ENCODE measurements at places on chromosomes 7 and 10. TPM values are rescaled to one million over a fixed set of nuclear protein-coding genes. Genes with fewer than 3 reads are reported as not detected.

Gene MEST
- 259 TPM for total RNA-seq

Gene UNCX
- not detected for total RNA-seq

Gene CDC14C
- not detected for total RNA-seq

Gene SUPV3L1
- 25.9 TPM for total RNA-seq

Gene ZDHHC16
- total RNA-seq: 23.2 TPM

Gene KIF20B
- 24.5 TPM for total RNA-seq

Gene ABCB4
- 1.2 TPM for total RNA-seq

Gene HDAC9
- total RNA-seq: 61.6 TPM

Gene CALHM3
- not detected for total RNA-seq

Gene INA
- total RNA-seq: 5.8 TPM

Gene PDK4
- 16.4 TPM for total RNA-seq

Gene TAC1
- total RNA-seq: 1.7 TPM

Gene FRMPD2
- total RNA-seq: 1.9 TPM

Gene ZP3
- 0.42 TPM for total RNA-seq

Gene DENND2A
- total RNA-seq: 34.4 TPM

Gene WNT2
- 8.9 TPM for total RNA-seq

Gene PDLIM1
- total RNA-seq: 24.4 TPM

Gene ZEB1
- total RNA-seq: 166 TPM

Gene TMEM139
- 2.1 TPM for total RNA-seq

Gene RNF133
- total RNA-seq: 2.1 TPM

Gene SYCE1
- not detected for total RNA-seq

Gene NSUN6
- 42.0 TPM for total RNA-seq

Gene CFAP58
- total RNA-seq: 0.69 TPM

Gene TDRD1
- 0.53 TPM for total RNA-seq

Gene HERPUD2
- 27.4 TPM for total RNA-seq

Gene EXOSC1
- 25.4 TPM for total RNA-seq

Measured in urinary bladder (tissue), 4 donors.